Breast epithelium (tissue), 4 donors: ENCODE measurements at places on chromosomes 1 and 21.

- DNase-seq = no peak
Observed at GRCh38 chr1:40872276-40872675, 10.1 kb upstream of the CITED4 start.

- no peak for DNase-seq
Observed at GRCh38 chr1:3638676-3639075, 11.2 kb downstream of the WRAP73 start.

DNA sequence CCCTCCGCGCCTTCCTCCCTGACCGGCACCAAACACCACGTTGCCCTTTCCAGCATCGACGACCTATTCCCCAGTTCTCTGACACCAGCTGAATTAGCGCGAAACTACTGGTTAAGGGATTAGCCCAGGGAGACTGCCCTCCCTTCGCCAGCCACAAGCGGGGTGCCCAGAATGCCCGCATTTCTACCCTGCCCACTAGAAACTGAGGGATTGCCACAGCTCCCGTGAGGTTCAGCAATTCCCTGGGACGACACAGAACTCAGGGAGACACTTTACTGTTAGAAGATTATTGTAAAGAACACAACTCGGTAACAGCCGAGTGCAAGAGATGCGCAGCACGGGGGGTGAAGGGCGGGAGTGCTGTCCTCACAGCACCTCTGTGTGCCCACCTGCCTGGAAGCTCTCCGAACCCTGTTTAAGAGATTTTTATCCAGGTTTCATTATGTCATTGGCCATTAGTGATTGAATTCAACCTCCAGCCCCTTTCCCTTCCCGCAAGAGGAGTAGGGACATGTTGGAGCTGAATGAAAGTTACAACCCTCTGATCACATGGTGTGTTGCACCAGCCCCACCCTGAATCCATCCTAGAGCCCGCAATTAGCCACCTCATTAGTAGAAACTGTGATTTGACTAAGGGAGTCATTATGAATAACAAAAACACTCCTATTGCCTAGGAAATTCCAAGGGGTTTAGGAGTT is 15.8 kb upstream of the RIPPLY3 start:
- DNase-seq = no peak

GRCh38 chr1:13624526-13624925 is 40.9 kb downstream of the PDPN start:
- DNase-seq = no peak

DNA sequence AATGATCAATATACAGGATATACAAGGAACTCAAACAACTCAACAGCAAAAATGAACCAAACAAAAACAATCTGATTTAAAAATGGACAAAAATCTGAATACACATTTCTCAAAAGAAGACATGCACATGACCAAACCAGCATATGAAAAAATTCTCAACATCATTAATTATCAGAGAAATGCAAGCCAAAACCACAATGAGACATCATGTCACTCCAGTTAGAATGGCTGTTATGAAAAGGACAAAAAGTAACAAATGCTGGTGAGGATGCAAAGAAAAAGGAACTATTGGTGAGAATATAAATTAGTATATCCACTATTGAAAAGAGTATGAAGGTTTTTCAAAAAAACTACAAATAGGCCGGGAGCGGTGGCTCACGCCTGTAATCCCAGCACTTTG is 42.0 kb downstream of the FCRL3 start:
- no peak for DNase-seq
